ENCODE measurements at places on chromosomes 3 and 15.

DNA sequence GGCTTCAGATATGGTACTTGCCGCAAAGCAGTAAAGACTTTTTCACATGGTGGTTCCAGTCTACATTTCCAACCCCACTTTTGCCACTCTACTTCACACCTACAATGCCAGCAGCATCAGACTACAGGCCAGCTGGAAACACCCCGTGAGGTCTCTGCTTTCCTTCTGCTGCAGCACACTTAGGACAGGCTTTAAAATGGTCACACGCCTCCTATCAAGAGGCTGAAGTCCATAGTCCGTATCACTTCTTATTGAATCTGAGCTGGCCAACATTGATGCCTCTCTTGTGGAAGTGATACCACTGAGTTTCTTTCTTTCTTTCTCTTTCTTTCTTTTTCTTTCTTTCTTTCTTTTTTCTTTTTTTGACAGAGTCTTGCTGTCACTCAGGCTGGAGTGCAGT is 59.8 kb downstream of the ZNF860 start:
- DNase-seq = no peak

DNA sequence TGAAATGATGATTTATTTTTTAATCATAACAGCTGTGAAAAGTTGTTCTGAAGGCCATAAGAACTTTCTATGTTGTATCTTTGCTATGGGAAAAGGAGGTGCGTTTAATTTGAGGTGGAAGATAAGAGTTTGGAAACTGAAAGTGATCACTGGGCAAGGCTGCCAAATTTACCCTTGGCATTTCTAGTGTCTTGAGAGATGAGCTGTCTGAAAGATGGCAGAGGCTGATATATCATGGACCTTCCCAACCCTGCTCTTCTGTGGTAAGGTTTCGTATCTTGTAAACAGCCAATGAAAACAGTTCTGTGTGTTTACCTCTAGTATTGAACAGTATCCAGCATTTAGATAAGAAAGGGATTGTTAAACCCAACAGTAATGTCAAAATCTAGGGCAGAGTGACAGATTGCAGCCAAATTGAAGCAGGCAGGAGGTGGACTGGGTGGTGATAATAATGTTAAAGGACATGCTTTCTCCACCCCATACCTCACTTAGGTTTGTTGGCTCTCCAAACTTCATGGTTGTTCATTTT is 15.8 kb upstream of the NFKBIZ start:
- no peak for DNase-seq

DNA sequence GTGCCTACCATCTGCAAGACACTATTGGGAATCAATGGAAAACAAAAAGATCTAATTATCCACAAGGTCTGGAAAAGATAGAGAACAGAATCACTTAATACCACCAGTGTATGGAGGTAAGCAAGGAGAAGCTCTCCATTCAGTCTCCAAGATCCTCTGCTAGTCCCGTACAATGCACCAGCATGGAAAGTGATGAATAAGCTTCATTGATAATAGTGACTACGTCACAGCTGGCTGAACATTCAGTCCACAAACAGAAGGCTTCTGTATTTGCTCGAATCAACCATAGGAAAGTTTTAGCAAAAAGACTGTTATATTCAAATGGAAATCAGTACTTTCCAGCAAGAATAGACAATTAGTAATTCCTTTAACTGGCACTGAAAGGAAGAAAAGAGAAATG is 42.9 kb downstream of the IGSF11 start:
- DNase-seq = no peak

DNA sequence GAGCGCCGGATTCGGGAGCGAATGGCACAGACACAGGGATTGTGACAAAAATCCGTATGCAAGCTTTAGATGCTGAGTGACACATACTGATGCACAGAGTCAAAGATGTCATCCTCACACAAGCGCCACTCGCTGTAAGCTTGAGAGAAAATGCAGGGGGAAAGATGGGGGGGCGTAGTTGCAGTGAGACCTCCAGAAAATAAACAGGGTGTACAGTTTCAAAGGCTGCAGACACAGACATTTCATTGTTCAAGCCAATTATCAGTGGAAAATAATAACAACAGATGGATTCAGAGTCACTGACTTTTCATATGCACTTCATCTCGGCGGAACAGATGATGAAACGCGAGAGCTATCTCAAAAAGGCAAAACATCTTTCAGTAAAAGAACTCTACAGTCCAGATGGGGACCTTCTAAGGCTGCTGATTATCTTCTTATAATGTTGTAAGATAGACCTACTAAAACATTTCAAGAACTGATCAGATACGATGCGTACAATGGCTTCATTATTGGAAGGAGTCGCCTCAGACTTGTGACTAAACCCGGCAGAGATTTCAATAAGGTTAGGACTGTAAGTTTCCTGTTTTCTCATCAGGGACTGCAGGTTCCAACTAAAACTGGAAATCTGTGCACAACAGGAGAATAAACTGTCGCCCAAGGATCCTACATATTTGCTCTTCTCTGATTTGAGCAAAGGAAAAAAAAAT is 275.4 kb downstream of the FOXP1 start:
- DNase-seq = no peak

DNA sequence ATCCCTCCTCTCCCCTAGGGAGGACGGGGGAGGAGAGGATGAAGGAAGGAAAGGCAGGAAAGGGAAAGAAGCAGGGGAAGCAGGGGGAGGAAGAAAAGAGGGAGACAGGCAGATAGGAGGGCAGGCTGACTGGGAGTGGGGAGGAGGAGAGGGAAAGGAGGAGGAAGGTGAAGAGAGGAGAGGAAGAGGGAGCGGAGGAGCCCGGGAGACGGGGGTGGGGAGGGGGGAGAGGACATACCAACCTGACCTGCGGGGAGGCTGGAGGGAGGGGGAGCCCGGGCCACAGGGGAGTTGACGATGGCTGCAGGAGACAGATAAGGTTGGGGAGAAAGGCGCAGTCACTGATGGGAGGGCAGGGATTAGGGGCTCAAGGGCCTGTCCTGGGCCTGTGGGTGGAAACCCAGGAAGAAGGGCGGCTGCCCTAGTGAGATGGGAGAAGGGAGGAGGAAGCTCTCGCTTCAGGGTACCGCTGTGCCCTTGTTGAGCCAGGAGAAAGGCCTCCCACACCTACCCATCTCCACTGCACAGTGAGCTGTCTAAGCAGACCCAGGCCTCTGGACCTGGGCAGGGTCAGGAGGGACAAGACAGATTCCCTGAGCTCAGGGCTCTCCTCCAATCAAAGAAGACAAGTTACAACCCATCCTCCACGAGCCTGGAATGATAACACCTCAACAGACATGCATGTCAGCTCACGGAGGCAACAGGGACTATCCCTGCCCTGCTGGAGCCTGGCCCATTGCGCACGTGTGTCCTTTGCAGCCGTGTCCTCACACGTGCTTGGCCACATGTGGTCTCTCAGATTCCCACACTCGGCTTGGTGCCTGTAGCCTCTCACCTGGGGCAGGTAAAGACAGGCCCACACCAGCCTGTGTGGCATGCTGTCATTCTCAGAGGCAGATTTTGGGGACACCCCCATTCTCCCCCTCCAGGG is 27.9 kb downstream of the C3orf18 start:
- no peak for DNase-seq

DNA sequence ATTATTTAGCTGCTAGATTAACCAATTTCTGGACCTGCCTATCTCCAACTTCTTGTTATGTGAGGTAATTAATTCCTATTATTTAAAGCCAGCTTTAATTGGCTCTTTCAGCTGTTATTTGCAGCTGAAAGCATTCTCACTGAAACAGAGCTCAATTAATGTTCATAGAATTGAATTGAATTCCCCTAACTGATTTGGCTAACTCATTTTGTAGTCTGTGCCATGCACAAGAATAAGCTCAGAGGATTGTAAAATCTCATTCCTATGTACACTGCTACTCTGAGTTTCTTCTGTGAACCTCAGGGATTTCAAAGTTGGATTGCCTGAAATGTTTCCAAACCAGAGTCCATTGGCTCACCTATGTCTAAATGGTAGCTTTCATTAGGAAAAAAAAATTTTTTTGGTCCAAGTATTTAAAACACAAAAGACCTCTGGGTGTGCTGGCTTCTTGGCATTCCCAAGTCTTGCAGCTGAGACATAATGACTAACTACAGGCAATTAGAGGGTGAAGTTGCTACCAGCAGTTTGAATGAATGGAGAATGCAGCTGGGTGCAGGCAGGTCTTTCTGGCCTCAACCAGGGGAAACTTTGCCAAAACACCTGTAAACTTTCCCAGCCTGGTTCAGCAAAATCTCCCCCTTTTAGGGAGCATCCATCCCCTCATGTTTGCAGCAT is 134.3 kb downstream of the EDEM1 start:
- DNase-seq = no peak

DNA sequence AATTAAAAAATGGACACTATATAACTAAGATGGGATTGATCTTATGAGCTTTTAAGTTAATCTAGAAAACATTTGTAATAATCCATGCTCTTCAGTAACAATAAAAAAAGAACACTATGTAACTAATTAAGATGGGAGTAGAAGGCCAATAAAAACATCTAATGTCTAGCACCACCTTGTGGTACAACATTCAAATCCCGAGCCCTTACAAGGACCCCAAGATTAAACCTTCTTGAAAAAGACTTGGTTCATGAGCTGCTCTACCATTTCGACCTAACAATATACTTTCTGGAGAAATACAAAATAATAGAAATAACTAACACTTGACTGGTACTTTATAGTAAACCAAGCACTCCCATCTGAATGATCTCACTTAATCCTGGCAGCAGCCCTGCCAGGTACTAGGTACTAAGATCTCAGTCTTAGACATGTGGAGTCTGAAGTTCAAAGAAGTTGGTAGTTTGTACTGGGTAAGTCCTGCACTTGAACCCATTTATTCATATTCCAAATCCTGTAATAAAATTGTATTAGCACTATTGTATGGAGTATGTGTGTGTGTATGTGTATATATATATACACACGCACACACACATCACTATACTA is 21.8 kb downstream of the METTL6 start:
- no peak for DNase-seq

DNA sequence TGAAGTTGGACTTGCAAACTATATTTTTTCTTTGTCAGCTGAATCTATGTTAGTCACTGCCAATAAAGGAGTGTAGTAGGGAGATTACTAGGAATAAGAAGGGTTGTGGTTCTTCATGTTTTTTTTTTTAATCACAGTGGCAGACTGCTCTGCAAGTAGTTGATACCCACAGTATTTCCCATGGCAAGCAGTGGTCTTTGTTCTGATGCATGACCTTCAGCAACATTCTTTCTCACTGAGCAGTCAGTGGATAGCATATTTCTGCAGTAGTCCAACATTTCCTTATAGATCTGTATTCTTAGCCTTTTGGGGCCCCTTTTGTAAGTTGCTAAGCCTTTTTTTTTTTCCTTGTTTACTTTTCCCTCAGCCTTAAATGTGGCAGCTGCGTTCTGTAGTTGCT is 151.1 kb downstream of the DOCK3 start:
- DNase-seq = no peak

- no peak for DNase-seq
These were observed 124.6 kb downstream of the CBLB start for GRCh38 chr3:105744202-105744601.

DNA sequence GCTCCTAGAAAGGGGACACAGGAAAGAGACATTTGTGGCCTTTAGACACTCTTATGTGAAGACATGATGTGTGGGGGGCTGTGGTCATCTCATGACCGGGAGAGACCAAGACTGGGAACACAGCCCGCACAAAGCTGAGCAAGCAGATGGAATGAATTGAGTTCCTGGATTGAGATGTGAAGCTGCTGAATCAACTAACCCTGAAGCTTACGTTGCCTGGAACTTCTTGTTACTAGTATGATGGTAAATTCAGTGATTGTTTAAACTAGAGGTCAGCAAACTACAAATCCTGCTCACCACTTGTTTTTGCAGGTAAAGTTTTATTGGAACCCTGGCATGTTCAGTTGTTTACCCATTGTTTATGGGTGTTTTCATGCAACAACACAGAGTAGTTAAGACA is 83.4 kb upstream of the BHLHE40 start:
- DNase-seq = no peak

GRCh38 chr3:33299395-33300081 is 22.3 kb downstream of the FBXL2 start:
- DNase-seq = peak; percentile 61

- no peak for DNase-seq
These were observed 41.9 kb upstream of the MAP4 start for GRCh38 chr3:48058091-48058490.

DNA sequence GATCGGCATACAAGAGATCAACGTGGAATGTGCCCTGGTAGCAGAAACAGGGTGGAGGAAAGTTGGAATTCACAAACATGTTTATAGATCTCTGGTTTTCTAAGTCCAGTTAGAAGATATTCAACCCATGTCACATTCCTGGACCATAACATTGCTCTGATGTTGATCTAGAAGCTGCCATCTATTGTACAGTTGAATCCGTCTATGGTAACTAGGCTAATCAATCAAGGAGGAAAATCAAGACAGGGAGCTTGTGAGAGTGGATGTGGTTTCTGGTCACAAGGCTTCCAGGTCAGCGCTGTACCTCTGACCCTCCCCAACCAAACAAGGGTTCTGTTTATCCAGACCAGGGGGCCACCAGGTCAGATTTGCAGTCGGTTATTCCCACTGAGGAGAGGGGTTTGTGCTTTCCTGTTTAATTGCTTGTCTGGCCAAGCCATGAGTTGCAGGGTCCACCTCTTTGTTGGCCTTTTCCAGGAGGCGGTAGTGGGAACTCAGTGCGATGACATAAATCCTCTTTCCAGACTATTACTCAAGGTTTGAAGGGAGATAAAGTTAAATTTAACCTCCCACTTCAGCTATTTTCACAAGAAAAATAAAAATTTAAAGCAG is 130.3 kb downstream of the SLCO3A1 start:
- DNase-seq = no peak

DNA sequence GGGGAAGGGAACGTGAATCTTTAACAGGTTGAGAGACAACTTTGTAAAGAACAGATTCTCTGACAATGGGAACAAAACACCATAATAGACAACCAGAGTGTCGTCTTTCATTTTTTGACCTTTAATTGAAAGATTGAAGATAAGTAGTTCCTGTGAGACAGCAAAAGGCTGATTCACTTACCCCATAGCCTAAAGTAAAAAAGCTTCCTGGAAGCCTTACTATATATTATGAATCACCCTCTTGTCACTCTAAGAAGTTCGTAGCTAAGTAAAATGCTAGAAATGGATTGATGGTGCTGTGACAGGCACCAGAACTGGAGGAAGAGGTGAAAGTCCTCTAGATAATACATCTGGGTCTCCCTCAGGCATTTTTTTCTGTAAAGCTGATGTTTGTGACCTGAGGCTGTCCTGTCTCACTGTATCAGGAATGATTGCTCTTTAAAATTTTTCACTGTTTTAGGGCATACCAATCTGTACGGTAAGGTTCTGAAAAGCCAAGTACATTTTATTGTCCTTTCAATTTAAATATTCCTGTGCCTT is 824.6 kb upstream of the SEMA6D start:
- DNase-seq = no peak

DNA sequence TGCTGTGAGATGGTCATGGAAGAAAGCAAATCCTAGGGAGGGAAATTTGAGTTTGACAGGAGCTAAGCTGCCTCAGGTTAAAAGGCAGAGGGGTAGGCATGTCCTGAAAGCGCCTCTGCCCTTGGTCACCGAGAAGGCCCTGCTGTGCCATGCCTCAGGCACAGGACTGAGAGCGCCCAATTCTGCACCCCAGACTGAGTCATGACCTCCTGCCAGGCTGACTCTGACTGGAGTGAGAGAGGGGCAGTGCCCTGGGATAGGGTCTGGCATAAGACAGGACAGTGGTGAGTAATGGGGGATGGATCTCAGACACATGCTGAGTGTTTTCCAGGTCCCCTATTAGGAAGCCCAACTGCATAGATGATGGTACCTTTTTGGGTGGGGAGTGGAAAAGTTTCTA is 44.4 kb downstream of the EPHB1 start:
- no peak for DNase-seq

- no peak for DNase-seq
These were observed 22.9 kb downstream of the SNRPN start for GRCh38 chr15:24977686-24978085.

Data from BJ (cell line).